Cortex of kidney (tissue), 1 donor: ENCODE measurements at places on chromosomes 6 and 20.

DNA sequence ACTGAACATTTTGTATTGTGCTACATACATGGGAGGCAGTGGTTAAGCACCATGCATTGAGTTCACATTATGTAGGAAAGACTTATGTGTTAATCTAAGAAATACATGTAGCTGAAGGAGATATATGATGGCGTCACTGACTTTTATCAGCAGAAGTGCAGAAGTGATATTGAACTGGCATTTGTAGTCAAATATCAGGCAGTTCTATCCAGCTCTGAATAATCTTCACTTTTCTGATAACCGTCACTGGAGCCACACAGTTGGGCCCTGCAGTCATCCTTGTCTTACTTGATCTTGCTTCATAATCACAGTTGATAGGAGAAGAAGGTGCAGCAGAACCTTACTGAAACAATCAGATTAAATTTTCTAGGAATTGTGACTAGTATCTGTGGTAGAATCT is 26.4 kb downstream of the CRISP1 start:
- no peak for DNase-seq

GRCh38 chr6:17940151-17940792 is 47.2 kb downstream of the KIF13A start:
- DNase-seq = no peak

GRCh38 chr20:50065325-50065615 is 47.7 kb downstream of the UBE2V1 start:
- DNase-seq = no peak

DNA sequence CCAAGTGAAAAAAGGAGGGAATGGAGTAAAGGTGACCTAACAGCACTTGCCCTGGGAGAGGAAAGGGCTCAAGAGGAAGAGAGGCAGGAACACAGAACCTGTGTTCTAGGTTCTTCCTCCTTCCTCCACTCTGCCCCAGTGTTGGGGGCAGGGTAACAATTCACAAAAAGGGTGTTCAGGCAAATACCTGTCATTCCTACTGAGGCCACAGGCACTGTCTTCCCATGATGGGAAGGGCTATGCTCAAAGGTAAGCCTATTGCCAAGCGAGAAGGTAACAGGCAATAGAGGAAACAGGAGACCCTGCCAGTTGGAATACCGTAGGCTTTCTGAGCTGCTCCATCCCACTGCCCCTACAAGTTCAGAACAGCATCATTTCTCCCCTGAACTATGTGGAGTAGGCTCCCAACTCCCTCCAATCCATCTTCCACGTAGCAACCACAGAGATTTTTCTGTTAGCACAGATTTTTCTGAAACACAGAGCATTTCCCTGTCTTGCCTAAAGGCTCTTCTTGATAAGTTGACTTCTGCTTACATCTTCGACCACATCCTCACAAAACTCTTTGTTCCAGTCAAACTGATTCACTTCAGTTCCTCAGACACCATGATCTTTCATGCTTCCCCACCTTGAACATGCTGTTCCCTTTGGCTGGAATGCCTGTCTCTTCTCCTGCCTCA is 2.7 kb downstream of the AGPAT1 start:
- no peak for DNase-seq

DNA sequence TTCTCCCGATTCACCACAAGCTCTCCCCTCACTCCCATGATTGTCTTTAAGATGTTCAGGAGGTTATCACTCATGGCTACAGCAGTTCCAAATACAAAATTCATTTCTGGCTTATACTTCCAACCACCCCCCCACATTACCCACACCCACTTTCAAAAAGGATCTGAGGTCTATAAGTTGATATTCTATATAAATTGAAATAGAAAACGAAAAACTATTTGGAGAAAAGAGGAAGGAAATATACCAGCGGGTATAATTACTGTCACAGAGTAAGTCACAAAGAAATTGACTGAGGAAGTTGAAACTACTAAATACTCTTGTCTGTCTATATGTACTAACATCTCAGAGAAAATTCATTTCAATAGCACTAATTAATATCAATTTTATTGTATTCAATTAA is 112.7 kb upstream of the TNFAIP3 start:
- DNase-seq = no peak

- no peak for DNase-seq
Observed at GRCh38 chr6:107196152-107196551, 80.8 kb upstream of the BEND3 start.

DNA sequence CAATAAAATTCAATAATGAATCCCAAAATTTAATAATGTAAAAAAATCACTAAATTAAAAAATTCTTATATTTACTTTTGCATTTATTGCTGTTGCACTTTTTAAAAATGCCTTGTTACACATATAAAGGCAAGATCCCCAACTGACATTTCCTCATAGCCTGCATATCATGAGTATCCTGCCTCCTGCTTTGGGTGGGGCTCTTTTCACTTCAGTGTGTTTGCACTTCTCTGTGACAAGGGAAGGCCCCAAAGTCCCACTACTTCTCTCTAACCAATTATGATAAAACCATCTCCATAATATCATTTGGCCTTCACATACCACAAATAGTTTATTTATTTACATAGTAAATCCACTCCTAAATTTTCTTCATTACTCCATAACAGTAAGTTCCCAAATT is 446.1 kb upstream of the MARCKS start:
- DNase-seq = no peak

DNA sequence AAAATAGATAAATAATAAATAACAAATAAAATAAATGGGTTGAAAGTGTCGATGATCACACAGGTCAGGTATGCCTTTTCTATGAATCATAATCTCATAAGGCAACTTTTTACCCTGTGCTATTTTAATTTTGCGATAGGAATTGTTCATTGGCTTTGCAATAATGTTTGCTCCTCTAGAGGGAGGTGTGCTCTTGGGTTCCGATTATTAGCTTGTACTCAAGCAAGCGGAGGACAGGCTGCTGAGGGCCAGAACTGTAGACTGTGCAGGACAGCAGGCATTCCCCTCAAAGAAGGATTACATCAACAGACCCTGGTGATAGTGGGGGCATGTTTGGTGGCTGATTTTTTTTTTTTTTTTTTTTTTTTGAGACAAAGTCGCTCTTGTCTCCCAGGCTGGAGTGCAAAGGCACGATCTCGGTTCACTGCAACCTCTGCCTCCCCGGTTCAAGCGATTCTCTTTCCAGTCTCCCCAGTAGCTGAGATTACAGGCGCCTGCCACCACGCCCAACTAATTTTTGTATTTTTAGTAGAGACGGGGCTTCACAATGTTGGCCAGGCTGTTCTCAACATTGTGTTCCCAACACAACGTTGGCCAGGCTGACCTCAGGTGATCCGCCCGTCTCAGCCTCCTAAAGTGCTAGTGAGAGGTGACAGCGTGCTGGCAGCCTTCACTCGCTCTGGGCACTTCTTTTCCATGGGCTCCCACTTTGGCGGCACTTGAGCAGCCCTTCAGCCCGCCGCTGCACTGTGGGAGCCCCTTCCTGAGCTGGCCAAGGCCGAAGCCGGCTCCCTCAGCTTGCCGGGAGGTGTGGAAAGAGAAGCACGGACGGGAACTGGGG is 35.6 kb downstream of the RIOK1 start:
- DNase-seq = no peak

GRCh38 chr6:17031961-17032360 is 69.9 kb upstream of the STMND1 start:
- DNase-seq = no peak

DNA sequence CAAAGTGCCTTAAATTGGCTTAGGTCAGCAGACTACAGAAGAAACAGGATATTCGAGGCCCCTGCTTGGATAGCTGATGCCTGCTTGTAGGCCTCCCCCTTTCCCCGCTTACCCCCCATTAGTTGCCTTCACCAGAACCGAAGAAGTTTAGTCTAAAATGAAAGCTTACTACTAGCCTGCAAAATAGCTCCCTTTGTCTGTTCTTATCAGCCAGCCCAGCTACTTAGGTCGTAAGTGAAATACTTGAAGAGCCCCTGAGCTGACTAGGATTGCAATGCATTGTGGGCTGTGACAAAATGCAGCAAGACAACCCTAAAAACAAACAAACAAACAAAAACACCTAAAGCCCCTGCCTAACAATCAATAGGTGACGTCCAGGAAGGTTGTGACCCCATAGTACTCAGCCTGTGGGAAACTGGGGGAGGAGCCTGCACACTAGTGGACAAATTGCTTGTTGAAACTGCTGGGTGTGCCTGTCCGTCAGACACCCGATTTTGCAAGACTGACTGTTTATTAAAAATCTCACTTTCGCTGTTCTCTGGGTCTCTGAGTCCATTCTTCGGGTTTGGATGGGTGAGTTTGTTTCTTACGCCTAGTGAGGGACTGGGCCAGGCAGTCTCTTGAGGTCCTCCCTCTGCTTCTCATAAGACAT is 105.0 kb upstream of the DUSP22 start:
- DNase-seq = no peak

- DNase-seq = no peak
Observed at GRCh38 chr6:63245420-63245819, 34.2 kb downstream of the FKBP1C start.

GRCh38 chr6:169824848-169825557 is 73.6 kb downstream of the ERMARD start:
- no peak for DNase-seq

DNA sequence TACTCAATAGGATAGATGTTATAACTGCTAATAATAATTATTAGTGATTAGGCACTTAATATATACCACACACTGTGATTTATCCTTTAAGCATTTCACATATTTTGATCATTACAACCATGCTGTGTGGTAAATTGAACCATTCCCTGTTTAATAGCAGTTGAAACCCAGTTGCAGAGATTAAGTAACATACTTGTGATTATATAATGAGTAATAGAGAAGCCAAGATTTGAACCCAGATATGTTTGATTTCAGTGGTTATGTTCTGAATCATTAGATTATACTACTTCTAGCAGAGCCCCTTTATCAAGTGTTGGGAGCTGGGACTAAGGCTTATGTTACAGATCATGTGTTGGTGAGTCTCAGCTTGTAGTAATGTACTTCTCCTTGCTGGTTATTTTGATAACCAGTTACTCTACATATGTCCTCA is 44.1 kb downstream of the STK4 start:
- DNase-seq = no peak

DNA sequence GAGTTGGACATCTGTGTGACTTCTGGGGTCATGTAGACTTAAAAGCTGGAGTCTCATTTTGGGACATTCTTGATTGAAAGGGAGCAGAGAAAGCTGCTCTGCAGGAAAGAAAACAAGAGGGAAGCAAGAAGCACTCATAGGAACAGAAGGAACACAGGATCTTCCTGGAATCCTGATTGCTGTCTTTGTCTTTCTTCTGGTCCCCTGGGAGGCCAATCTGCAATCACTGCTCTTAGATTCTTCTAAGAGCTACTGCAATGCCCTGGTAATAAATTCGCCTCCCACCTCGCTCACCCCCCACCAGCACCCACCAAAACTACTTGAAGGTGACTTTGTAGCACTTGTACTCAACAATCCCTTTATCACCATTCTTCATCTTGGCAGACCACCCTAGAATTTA is 51.8 kb downstream of the SLC35B3 start:
- no peak for DNase-seq

DNA sequence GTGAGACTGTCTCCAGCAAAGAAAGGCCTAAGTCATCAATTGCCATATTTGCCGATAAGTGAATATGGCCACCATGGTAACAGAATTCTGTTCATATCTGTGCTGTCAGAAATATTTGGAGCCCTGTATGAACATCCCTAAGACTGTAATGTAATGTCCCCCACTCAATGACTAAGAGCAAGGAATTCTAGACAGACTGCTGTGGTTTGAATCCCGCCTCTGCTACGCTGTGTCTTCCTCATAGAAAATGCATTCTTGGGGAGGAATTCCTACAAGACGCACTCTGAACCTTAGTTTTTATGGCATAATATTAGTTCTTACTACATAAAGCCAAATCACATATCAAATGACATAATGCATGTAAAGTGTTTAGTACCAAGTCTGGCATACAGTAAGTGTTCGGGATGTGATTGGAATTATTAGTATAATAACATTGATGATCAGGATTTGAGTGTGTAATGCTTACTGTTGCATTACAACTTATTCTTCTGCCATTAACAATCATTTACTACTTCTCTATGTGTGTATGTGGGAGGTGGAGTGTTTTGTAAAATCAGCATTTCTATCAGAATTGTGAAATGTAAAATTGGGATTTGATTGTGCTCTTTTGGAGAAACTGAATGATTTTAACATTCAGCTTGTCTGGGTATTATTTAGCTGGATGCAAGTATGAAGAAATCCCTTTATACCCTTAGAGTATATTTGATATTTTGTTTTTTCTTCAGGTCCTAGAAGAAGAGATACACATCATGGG is 103.0 kb downstream of the OLIG3 start:
- DNase-seq = no peak

- DNase-seq = no peak
Observed at GRCh38 chr20:33648396-33649004, 13.6 kb upstream of the C20orf144 start.

DNA sequence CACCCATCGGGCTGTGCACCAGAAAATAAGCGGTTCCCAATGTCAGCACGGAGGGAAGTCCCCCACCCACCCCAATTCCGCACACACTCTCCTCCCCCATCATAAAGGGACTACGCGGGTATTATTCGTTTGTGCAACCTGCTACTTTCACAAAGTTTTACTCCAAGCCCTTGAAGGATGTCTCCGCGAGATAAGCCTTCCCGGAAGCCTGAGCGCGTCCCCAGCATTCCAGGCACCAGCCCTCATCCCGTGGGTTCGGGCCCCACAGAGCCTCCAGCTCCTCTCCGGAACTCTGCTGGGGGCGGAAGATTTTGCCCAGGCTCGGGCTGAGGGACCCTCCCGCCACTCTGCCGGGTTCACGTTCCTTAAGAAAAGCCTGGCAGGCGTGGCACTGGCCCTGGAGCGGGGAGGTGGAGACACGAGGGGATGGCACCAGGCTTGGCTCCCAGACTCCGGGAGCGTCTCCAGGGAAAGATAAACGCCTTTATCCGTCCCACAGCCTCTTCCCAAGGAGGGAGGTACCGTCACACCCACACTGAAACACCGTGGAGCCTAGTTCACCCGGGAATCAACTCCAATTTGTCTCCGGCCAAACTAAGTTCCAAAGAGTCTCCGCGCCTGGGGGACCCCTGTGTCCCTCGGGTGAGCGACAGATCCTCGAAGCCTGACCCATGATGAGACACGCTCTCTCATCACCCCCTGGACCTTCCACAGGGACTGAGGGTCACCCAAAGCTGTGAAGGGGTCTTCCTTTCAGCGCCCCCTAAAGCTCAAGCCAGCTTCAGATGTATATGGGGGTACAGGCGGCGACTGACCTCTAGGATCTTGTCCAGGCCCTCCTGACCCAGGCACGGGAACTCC is 934 bp downstream of the KCNK5 start:
- no peak for DNase-seq

- no peak for DNase-seq
Observed at GRCh38 chr20:31820228-31820627, 1.1 kb downstream of the MYLK2 start.

GRCh38 chr20:60754856-60755255 is 497.2 kb upstream of the CDH4 start:
- DNase-seq = no peak

- DNase-seq = no peak
Observed at GRCh38 chr6:139490482-139490881, 116.0 kb upstream of the CITED2 start.

DNA sequence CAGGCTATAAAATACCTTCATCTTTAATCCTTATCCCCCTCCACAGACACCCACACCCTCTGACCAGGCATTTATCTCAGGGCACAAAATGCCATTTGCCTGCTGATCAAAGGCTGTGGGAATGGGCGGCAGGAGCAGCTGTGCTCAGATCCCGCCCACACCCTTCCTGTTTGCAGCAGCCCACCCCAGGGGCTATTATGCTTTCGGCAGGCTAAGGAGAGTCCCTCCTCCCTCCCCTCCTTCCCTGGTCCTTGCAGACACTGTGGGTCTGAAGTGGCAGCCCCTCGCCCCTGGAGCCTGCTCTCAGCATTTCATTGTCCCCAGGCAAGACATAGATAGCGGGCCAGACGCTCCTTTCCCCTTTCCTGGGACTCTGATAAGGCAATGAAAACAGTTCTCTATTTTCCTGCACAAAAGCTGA is 220.8 kb upstream of the HEY2 start:
- DNase-seq = no peak
